ENCODE measurements at places on chromosomes 12 and 14.

- DNase-seq = no peak
Measured at GRCh38 chr14:31945074-31945613, 132.0 kb upstream of the ARHGAP5 start.

- no peak for DNase-seq
Measured at GRCh38 chr12:9736936-9737705, 4.2 kb upstream of the CLECL1 start.

GRCh38 chr14:69040353-69040752 lies 61.3 kb upstream of the ACTN1 start:
- no peak for DNase-seq

- DNase-seq = no peak
Measured at GRCh38 chr14:93011650-93012325, 88.8 kb downstream of the CHGA start.

- no peak for DNase-seq
Measured at GRCh38 chr12:120573560-120573959, 7.6 kb downstream of the POP5 start.

GRCh38 chr12:56645201-56645716 lies 525 bp downstream of the ATP5F1B start:
- no peak for DNase-seq

DNA sequence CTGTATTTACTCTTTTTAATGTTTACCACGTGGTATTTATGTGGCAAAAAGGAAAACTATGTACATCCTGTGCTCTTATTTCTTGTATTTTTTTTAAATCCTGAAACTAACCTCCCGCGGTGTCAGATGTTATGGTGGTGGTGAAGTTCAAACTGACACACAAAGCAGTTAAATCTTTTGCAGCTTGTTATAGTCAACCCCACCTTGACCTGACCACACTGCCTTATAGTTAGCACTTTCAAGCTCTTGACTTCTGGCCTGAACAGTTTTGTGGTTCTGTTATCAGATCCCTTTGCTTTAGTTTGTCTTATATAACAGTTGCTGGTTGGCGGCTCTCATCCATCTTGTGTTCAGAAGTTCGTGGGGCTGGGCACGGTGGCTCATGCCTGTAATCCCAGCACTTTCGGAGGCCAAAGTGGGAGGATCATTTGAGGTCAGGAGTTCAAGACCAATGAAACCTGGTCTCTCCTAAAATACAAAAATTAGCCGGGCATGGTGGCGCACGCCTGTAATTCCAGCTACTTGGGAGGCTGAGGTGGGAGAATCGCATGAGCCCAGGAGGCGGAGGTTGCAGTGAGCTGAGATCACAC lies 2.1 kb downstream of the UNG start:
- no peak for DNase-seq

DNA sequence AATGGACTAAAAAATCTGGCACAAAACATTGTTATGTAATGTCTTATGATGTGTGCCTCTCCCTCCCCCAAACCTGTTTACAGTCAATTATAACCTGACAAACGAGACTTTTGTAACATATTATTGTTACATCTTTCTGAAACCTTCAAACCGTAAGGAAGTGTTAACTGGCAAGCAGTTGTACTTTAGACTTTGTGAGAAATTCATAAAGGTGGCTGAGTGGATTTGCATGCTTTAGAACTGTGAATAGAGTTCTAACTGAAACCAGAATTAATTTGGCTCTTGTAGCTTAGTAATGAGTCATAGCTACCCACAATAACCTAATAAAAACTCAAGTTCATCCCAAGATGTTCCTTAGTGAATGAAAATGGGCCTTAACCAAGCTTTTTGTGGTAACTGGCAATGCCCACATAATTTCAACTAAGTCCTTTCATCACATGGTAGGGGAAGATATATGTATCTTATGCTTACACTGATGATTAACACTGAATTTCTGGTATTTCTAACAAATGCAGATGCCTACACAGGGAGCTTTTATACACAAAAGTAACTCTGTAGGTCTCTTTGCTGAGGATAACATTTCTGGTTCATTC lies 29.7 kb downstream of the RAD9B start:
- peak; percentile 78 for DNase-seq

DNA sequence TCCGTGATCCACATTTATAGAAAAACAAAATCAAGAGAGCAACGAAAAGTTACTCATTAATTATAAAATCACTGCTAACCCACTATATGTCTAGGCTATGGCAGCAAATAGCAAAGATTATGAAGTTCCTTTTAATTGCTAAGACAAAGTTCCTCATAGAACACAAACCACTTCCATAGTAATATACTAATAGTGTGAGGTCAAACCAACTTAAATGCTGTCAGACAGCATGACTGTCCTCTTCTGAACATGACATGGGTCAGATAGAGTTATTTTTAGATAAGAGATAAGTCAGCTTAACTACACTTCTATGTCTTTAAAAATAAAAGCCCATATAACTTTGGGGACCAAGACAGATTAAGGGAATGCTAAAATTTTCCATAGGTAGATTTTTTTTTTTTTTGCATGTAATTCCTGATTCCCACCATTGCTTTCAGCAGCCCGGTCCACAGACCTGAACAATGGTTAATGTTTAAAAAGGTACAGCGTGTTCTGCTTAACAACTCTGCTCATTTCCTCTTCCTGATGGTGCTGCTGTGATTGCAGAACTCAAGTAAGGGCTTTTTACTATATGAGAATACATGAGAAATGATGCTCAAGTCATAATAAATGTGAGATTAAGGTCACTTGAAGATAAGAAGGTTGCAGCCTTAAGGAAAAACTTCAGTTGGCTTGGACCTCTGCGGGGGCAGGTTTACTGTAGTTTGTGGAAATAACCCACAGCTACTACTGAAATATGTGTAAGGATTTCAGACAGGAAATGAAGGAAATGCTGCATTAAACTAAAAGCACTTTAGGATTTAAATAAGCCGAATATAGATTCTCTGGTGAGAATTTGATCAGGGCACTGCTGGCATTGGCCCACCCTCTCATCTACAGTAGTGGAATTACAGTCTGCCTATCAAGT lies 37.7 kb upstream of the DUSP6 start:
- no peak for DNase-seq

GRCh38 chr14:21612324-21612723 lies 22.4 kb downstream of the OR10G2 start:
- no peak for DNase-seq

DNA sequence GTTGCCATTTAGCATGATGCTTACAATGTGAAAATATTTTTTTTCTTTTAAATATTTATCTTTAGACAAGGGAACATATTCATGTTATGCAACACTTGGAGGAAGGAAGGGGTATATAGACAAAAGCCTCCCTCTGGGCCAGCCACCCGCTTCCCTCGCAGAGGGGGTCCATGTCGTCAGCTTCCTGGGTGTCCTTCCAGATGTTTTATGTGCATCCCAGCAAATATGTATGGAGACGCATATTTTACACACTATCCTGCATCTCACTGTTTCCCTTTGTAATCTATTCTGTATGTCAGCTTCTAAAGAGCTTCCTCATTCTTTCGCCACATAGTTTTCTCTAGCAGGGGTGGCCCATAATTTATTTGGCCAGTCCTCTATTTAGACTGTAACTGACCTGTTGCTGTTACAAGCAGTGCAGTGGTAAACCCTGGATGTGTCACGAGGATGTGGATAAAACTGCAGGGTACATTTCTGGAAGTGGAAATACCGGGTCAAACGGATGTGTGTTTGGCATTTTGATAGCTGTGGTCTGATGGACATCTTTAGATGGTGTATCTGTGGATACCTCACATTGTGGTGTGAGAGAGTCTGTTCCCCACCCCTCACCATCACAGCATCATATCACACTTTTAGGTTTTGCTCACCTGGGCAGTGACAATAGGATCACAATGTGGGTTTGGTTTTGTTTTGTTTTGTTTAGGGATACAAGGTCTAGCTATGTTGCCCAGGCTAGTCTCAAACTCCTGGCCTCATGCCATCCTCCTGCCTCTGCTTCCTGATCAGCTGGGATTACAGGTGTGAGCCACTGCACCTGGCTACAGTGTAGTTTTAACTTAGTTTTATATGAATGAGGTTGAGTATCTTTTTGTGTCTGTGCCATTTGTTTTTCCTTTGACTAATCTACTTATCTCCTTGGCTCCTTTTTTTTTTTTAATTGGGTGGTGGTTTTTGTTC lies 31.6 kb downstream of the FAM222A start:
- no peak for DNase-seq

DNA sequence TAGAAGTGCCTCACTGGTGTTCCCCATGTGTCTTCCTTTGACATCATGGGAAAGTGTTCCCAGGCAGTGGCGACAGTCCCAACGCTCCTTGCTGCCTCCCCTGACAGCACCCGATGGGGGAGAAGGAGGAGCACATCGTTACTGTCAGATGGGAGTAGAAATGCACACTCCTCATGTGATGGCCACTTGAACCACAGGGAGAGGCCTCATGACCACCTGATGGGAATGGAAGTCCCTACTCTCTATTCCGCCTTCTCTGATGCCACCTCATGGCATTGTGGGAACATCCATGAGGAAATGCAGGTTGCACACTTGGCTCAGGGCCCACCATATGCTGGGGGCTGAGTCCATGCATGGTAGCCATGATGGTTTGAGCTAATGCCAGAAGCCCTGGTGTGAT lies 14.3 kb upstream of the CORO1C start:
- no peak for DNase-seq

- DNase-seq = peak; percentile 66
Measured at GRCh38 chr14:100645196-100645981, 58.2 kb upstream of the BEGAIN start.

GRCh38 chr14:20508367-20508766 lies 3.0 kb downstream of the RNASE10 start:
- no peak for DNase-seq

DNA sequence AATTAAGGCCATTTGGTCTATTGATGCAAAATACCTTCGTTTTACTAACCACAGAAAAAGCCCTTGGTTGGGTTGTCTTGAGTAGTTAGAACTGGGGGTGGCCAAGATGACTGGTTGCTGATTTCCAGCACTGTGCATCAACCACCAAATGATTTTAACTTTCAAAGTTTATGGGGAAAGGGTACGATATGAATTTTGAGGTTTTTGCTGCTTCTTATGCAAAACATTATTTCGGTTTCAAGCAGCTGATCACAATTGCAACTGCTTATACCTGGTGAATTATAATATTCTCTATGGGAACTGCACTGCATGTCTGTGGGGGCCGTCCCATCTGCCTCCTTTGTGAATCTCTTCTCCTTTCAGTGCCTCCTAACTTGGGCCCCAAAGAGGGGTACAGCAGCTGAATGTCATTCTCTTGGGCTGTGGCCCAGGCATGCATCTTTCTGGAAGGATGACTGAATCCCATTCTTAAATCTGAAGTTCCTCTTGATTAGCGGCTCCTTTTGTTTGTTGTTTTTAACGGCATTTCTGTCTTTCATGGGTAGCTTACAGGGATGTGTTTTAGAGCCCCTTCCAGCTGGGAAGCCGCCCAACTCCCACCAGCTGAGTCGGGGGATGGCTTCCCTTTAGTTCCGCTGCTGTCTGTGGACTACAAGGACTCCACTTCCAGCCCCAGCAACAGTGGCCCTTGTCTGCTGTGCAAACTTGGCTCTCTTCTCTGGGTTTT lies 479.8 kb downstream of the ZFP36L1 start:
- DNase-seq = no peak

DNA sequence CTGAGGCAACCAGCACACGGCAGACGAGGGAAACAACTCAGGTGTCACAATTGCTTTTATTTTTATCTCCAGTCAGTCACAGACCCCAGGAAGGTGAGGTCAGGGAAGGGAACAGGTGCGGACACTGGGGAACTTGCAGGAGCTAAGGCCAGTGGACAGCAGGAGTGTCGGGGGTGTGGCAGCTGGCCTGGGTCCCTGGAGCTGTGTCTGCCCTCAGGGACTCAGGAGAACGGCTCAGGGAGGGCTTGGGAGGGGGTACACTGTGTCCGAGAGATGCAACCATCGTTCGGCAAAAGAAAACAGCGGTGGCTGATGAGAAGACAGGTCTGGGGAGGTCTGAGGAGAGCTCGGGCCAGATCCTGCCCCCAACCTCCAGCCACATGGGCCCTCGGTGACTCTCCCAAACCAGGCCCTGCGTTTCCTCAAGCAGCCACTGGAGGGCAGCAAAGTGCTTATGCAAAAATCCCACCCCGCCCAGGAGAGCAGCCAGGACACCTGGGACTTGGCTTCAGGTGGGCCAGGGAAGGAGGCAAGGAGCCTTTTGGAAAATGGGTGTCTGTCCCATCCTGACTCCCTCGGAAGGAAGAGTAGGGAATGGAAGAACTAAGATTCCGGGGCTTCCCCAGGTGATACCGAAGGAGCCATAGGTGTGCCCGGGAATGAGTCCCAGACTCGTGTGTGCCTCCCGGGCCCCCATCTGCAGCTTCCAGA lies 24.1 kb upstream of the BCDIN3D start:
- peak; percentile 27 for DNase-seq

DNA sequence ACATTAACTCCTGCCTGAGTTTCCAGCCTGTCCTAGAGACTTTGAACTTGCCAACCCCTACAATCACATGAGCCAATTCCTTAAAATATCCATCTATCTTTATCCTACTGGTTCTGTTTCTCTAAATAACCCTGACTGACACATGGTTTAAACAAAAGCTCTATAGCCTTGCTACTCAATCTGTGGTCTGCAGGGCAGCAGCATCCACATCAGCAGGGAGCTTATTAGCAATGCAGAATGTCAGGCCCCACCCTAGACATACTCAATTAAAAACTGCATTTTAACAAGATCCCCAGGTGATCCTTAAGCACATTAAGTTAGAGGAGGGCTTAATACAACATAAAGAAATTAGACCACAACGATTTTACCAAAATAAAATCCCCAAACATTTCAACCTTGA lies 108.3 kb upstream of the CPSF6 start:
- DNase-seq = no peak

GRCh38 chr12:104649217-104649824 lies 192.6 kb downstream of the CHST11 start:
- DNase-seq = no peak

- no peak for DNase-seq
Measured at GRCh38 chr12:108729612-108730364, 1.5 kb downstream of the CORO1C start.

DNA sequence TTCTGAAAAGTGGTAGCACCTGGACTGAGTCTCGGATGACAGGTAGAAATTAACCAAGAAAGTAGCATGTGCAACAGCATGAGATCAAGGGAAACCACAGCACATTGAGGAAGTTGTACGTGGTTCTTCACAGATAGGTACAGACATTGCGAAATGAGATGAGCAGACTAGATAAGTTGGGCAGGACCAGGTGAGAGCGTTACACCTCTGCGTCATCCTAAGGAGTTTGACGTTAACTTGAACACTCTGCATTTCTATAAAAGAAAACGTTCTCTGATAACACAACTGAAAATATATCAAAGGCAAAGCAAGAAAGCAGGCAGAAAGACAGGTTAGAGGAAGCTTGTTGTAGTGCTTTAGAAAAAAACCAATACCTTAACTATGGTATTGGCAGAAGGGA lies 98.5 kb upstream of the RASSF8 start:
- DNase-seq = no peak

- DNase-seq = no peak
Measured at GRCh38 chr12:132276066-132276826, 53.1 kb downstream of the GALNT9 start.

Measured in DMS79 (cell line).